ENCODE measurements at places on chromosomes 1 and 21.

- no peak for DNase-seq
Measured at GRCh38 chr1:26728645-26729044, 32.8 kb downstream of the ARID1A start.

GRCh38 chr1:166570954-166571353 is 268.3 kb upstream of the POGK start:
- no peak for DNase-seq

- no peak for DNase-seq
Measured at GRCh38 chr1:248388426-248388825, 12.9 kb downstream of the OR2T6 start.

- no peak for DNase-seq
Measured at GRCh38 chr1:202202500-202203168, 9.0 kb downstream of the LGR6 start.

DNA sequence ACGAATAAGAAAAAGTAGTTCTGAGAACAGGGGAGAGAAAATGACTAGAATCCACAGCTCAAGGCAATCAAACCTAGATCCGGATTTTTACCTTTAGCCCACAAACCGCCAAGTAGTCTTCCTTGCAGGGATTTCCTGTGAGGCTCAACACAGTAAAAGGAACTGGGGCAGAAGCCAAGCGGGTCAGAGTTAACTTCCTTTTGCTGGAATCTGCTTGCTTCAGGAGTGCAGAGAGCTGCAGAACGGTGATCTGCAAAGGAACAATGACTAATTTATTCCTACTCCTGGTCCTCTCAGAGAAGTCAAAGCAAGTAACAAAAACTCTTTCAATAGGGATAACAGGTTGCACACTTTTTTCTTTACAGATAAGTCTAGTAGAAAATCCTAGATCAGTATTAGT is 53.4 kb downstream of the UBR4 start:
- no peak for DNase-seq

- no peak for DNase-seq
Measured at GRCh38 chr1:195934817-195935553, 673.3 kb downstream of the KCNT2 start.
